Common myeloid progenitor, CD34-positive (primary cell): ENCODE measurements at places on chromosomes 5 and 9.

- H3K27me3 ChIP-seq = no peaks in the 10 kb centered on the region
- H3K36me3 ChIP-seq = no peaks in the 10 kb centered on the region
- no peaks in the 10 kb centered on the region for H3K4me1 ChIP-seq
- no peak overlapping the region for H3K27ac ChIP-seq
- no peak overlapping the region for H3K4me3 ChIP-seq
These were observed 169.3 kb downstream of the DCP2 start for GRCh38 chr5:113145757-113146387.

DNA sequence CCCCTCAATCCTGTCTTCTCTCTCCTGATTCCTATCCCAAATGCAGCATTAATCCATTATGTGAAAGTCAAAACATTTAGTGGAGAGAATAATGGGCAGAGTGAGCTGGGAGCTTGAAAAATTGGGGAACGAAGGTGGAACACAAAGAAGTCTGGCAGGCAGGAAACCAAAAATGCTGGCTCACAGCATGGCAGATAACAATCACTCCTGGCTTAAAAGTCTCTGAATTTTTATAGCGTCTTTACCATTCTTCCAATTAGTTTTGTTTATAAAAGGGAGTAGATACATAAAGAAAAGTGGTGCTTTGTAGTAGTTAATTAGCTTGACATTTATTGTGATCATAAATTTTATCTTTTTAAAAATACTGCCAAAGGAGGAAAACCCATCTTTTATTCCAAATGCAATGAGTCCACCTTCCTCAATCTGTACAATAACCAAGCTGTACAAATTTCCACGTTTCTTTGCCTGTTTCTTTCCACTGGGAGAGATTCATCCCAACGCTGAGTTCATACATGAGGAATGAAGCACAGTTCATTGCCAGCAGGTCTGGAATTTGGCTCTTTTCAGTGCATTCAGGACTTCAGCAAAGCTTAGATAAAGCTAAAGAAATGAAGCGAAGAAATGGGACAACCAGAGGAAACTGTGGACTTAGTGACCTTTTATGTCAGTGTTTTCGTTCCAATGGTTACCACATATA lies 174.7 kb downstream of the HMHB1 start:
- DNase-seq = no peak
- no peaks in the 10 kb centered on the region for H3K27me3 ChIP-seq
- H3K4me3 ChIP-seq = no peak overlapping the region
- peaks cover 6% of the 10 kb centered on the region for H3K4me1 ChIP-seq

- no peak for DNase-seq
- H3K4me1 ChIP-seq = no peaks in the 10 kb centered on the region
- H3K4me3 ChIP-seq = no peak overlapping the region
- no peaks in the 10 kb centered on the region for H3K27me3 ChIP-seq
These were observed 1175.2 kb downstream of the PTPRD start for GRCh38 chr9:9437641-9438040.

GRCh38 chr5:160787240-160787639 lies 64.8 kb downstream of the ATP10B start:
- H3K27ac ChIP-seq = no peak overlapping the region
- no peak overlapping the region for H3K4me3 ChIP-seq
- peaks cover 2% of the 10 kb centered on the region for H3K27me3 ChIP-seq
- DNase-seq = peak; percentile 34

DNA sequence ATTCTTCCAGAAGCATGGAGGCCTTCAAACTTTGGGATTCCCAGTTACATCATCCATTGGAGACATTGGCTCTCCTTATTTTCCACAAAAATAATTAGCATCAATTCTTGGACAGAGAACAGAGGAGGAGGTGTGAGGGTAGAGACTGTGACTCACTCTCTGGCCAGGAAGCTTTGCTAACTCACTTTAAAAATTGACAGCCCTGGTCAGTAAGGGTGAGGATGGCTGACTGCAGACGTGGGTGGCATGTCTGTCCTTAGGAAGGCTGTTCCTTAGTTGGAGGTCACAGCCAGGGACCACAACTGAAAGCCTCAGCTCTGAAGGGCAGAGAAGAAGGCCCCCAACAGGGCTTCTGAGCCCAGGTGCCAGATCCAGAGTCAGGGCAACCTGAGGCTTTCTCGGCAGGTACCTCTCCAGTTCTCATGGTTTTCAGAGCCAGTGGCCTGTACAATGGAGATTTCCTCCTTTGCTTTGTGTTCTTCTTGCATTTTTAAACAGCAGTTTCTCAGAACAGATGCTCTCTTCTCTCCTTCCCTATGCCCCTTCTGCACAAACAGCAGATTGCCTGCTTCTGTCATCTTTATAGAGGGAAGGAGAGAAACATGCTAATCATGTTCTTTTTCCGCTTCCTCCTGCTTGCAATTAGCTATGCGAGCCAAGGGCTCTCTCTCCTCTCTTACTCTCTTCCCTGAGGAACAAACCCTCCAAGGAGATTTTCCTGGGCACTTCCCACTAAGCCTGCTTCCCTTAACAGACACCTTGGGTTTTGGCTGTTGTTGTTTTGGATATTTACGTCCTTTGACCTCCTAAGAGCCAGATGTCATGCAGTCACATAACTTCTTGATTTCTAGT lies 92.5 kb upstream of the ZNF366 start:
- DNase-seq = no peak
- no peaks in the 10 kb centered on the region for H3K27me3 ChIP-seq

GRCh38 chr9:133888048-133888808 lies 103.9 kb downstream of the VAV2 start:
- H3K4me3 ChIP-seq = no peak overlapping the region
- no peaks in the 10 kb centered on the region for H3K36me3 ChIP-seq
- H3K4me1 ChIP-seq = no peaks in the 10 kb centered on the region
- no peak for DNase-seq
- H3K27ac ChIP-seq = no peak overlapping the region

DNA sequence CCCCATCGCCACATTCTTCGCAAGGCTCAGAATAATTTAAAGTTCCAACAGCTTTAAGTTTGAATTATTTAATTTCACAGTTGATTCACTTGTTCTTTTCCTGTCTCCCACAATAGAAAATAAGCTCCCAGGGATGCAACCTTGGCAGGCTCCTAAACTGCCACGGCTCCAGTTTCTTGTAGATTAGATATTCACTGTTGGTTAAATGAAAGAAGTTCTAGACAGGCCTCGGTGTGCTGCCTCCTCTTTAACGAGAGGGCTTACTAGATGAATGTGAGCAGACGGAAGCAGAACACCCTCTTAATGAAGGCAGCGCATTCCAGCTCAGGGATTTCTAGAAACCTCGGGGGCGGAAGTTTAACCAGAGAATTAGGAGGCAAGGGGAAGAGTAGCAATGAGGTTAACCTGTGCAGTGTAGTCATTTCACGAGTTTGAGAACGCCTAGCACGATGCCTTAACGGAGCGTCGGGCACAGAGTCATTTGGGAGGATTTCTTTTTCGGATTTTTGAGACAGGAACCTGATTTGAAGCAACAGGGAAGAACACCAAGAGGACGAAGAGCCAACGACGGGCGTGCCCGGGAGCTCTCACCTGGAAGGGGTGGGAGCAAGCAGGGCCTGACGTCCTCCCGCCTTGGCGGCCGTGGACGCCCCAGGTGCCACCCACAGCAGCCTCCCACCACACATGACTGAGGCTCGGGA lies 637 bp upstream of the SMC5 start:
- peak overlapping the region; percentile 64 for H3K27ac ChIP-seq
- H3K27me3 ChIP-seq = no peaks in the 10 kb centered on the region
- H3K4me1 ChIP-seq = peaks cover 6% of the 10 kb centered on the region
- peak overlapping the region; percentile 82 for H3K4me3 ChIP-seq

DNA sequence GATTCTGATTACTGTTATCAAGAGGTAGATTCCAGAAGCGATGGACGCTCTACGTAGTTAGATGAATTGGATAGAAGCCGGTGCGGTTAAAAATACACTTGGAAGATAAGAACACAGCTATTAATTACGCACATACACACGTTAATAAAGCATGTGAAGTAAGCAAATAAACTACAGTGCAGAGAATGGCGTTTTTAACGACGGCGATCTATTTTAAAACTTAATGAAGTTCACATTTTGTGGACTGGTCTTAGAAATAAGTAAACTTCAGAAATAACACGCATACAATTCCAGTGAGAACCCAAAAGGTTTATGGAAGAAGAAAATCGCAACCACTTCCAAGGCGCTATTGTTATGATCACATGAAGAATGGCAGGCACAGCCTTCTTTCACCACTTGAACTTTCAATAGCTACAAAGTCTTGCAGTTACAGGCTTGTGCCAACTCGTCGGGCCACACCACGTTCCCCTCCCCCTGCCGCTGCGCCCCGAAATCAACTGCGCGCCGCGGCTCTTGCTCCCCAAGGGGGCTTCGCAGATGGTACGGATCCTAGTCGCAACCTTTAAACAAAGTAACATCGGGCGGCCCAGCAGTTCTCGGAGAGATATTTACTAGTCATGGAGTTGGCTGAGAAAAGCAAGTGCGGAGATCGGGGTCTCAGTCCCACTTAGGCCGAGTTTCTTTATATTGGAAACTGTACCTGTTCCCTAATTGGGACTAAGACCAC lies 866 bp upstream of the SEMA6A start:
- H3K4me1 ChIP-seq = peaks cover 42% of the 10 kb centered on the region
- peak overlapping the region; percentile 66 for H3K4me3 ChIP-seq
- no peak overlapping the region for H3K27ac ChIP-seq
- H3K27me3 ChIP-seq = peaks cover 40% of the 10 kb centered on the region

GRCh38 chr9:137482094-137482781 lies 23.1 kb upstream of the NSMF start:
- peak; percentile 60 for DNase-seq
- no peaks in the 10 kb centered on the region for H3K27me3 ChIP-seq
- peaks cover 12% of the 10 kb centered on the region for H3K4me1 ChIP-seq
- H3K27ac ChIP-seq = no peak overlapping the region

- H3K27me3 ChIP-seq = peaks cover 2% of the 10 kb centered on the region
- H3K4me3 ChIP-seq = no peak overlapping the region
- H3K4me1 ChIP-seq = no peaks in the 10 kb centered on the region
- no peak overlapping the region for H3K27ac ChIP-seq
- DNase-seq = no peak
- H3K36me3 ChIP-seq = no peaks in the 10 kb centered on the region
These were observed 83.1 kb downstream of the MSX2 start for GRCh38 chr5:174807471-174807870.

DNA sequence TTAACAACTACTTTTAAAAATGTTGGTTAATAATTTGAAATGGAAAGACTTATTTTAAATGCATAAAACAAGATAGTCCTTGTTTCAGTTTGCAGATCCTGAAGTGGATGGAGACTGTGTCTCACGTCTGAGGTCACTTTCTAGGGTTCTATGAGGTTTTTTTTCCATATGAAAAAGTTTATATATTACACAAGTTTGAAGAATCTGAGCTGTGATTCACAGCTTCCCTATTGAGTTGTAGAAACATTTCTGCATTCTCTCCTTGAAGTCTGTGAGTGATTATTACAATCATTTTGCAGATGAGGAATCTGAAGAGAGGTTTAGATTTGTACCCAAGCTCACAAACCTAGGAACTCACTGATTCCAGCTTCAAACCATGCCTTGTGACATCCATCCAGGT lies 442.5 kb upstream of the KLF4 start:
- no peak for DNase-seq
- H3K4me3 ChIP-seq = no peak overlapping the region
- H3K36me3 ChIP-seq = no peaks in the 10 kb centered on the region
- H3K4me1 ChIP-seq = peaks cover 7% of the 10 kb centered on the region

DNA sequence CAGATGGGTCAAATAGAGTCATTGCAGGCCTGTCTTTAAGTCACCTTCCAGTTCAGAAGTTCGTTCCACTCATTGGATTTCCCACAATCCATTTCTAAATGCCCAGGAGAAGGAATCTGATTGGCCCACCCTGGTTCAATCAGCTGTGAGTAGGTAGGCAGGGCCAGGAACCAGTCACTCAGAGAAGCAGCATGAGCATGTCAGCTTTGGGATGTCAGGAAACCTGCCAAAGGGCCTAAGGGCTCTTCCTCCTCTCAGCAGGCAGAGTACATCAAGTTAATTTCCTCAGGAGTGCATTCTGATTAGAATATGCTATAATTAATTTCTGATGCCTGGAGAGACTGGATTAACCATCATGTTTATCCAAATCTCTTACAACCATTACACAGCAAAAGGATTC lies 412.9 kb upstream of the CCNH start:
- no peaks in the 10 kb centered on the region for H3K36me3 ChIP-seq
- H3K27me3 ChIP-seq = no peaks in the 10 kb centered on the region
- no peak for DNase-seq

DNA sequence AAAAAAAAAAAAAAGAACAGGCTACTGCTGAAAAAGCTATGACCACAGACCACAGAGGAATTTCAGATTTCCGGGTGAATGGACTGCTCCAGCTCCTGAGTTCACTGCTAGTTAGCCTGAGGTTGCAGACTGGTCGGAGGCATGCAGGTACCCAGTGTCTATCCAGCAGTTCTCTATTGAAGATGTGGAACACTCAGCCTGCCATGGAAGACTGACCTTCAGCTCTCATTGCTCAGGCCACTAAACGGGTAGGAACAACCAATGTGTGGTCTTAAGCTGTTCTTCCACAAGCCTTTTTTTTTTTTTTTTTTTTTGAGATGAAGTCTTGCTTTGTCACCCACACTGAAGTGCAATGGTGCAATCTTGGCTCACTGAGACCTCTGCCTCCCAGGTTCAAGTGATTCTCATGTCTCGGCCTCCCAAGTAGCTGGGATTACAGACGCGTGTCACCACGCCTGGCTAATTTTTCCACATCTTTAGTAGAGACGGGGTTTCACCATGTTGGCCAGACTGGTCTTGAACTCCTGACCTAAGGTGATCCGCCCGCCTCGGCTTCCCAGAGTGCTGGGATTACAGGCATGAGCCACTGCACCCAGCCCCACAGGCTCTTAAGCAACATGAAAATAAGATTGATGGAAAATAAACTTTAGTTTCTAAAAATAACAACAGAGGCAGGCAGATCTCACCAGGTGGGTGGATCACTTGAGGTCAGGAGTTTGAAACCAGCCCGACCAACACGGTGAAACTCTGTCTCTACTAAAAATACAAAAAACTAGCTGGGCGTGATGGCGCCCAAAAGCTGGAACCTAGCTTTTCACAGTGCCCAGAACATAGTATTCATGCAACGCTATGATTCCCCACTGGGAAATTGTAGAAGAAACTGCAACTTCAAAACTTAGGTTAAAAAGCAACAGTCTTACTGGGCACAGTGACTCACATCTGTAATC lies 20.0 kb upstream of the NPM1 start:
- H3K27me3 ChIP-seq = no peaks in the 10 kb centered on the region
- H3K27ac ChIP-seq = no peak overlapping the region
- peak; percentile 87 for DNase-seq
- H3K36me3 ChIP-seq = no peaks in the 10 kb centered on the region

DNA sequence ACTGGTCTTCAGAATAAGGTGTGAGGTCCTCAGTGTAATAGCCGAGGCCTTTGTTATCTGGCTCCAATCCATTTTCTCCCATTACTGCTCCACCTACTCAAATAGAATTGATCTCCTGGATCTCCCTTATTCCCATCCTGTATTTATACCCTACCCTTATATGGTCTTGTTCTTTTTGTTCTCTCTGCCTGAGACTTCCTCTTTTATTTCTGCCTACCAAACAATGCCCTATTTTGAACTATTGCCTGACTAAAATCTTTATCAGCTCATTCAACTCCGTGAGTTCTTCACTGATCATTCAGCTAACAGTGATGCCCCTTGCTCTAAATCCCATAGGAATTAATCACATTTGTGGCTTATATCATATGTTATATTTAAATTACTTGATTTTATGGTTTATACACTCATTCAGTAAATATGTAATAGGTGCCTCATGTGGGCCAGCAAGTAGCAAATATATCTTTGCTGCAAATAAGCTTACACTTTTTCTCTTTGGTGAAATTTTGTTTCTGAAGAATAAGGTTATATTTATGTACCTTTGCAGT lies 417.5 kb upstream of the MEF2C start:
- H3K36me3 ChIP-seq = no peaks in the 10 kb centered on the region
- H3K27ac ChIP-seq = no peak overlapping the region
- H3K27me3 ChIP-seq = no peaks in the 10 kb centered on the region
- peaks cover 6% of the 10 kb centered on the region for H3K4me1 ChIP-seq
